CD4-positive, alpha-beta memory T cell (primary cell): ENCODE measurements at places on chromosomes 6 and 20. TPM values are rescaled to one million over a fixed set of nuclear protein-coding genes. Genes with fewer than 3 reads are reported as not detected.
A peak's percentile ranks its signal among the peaks of the same experiment; 100 is the strongest.

DNA sequence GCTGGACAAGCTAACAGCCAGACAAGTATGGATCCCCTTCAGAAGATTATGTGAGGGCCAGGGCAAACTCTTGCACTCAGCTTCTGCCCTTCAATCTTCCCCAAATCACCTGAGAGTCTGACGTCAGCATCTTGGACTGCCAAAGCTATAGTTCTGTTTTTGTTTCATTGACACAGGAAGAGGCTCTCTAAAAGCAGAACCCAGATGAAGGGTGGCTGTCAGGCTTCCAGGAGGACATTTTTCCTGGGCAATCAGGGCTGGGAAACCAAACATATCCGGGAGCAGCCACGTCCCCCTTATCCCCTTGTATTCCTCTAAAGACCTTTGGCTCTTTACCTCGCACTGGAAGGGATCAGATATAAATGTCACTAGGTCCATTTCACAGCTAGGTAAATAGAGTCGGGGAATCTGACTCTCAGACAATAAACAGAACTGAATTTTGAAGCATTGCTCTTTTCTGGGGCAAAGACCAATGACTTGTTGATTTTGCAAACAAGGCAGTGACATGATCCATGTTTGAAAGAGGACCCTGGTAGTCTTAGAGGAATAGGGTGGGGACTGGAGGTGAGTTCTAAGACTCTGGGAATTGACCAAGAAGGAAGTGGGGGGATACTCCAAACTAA, 13.3 kb downstream of the MAFB start:
- no peak for DNase-seq

The CCN6 gene
- total RNA-seq: not detected

DNA sequence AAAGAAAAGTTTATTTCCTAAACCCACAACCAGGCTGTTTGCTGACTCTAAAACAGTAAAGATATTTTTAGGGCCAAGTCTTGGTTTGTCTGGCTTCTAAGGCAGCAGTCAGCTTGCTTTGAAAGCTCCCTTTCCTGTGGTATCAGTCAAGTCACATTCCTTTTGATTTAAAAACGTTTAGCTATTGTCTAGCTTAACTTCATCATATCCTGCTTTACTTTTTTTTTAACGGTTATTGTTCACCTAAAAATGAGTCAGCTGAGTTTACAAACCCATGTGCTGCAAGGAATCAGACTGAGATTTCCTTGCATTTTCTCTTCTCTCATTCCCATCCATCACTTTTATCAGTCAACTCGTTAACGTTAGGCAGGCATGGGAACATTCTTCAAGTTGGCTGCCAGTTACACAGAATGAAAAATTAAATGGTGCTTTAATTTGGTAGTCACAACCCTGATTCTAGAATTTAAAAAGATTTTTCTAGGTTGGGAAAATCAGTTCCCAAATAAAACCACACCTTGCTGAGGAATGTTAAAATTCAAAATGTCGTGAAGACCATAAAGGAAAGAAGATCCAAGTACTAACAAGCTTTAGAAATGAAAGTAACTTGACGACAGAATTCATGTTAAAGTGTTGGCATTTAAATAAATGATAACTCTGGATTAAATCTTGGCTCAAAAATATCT, 45.9 kb downstream of the ELOVL5 start:
- DNase-seq: peak; percentile 69

The IRF4 gene
- total RNA-seq: 8.6 TPM

GRCh38 chr6:54722328-54722727, 124.2 kb upstream of the FAM83B start:
- DNase-seq: no peak

DNA sequence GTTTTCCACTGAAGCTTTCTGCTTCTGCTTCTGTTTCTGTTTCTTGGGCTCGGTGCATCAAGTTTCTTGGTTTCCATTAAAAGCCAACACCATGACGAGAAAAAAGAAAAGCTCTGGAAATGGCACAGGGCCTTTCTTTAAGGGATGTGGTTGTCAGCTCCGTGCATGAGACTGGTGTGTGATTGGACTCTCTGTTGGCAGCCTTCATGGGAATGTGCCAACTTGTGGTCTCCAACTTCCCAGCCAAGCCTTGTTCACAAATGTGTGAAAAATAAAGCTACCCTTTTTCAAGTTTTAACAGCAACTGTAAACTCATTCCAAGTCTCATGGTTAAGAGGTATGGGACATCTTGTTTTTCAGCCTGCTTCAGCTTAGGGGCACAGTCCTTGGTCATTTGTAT, 68.7 kb upstream of the CST7 start:
- DNase-seq: no peak
